HT1080 (cell line): ENCODE measurements at places on chromosomes 7 and 10. TPM values are rescaled to one million over a fixed set of nuclear protein-coding genes. Genes with fewer than 3 reads are reported as not detected.

DNA sequence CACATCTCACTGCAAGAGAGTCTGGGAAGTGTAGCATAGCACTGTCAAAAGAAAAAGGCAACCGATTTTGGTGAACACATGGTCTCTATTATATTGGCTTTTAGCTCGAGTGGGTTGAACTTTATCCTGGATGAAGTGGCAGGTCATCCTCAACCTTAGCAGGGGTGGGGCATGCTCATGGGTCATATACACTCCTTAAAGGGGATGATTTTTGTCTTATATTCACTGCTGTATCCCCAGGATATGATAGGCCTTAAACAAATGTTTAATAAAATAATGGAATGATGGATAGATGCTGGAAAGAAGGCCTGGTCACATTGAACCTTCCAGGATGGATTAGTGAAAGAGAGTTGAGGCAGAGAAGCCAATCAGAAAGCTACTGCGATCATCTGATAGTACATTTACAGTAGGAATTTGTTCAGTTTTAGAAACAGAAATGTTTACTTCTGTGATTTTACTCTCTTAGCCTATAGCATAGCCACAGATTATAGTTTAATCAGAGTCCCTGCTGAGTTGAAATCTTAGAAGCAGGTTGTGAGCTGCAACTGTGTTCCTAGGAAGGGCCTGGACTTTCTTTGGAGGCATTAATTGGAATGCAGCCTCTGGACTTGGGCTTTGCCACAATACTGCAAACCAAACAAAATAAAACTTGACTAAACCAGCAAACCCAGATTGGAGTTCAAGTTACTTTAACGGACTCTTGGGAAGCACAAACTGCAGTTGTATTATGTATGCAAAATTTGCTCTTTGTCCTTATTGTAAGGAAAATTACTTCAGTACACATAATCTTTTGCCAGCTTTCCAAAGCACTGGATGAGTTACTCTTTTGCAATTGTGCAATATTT, 138.3 kb downstream of the BMPER start:
- no peak for DNase-seq

- peak; percentile 25 for DNase-seq
Measured at GRCh38 chr7:8190119-8190895, 71.7 kb downstream of the ICA1 start.

Gene NKX2-3
- total RNA-seq = not detected in 2 replicates

Gene MYL7
- not detected in 2 replicates for total RNA-seq

Gene PPP3CB
- 9.2 and 19.1 TPM in 2 replicates for total RNA-seq

Gene PRR15
- not detected in 2 replicates for total RNA-seq

Gene COX19
- total RNA-seq = 7.0 and 9.6 TPM in 2 replicates

Gene NHLRC2
- 9.3 and 28.0 TPM in 2 replicates for total RNA-seq

Gene NUTM2D
- total RNA-seq = 1.1 and 1.6 TPM in 2 replicates

Gene LLCFC1
- total RNA-seq = not detected in 2 replicates
